Stimulated activated CD4-positive, alpha-beta T cell treated with anti-CD3 and anti-CD28 coated beads, Interleukin-4, amount 100 ng/mL, for 24 hours (primary cell): ENCODE measurements at places on chromosomes 16 and 17.

GRCh38 chr17:34499576-34499975 is 79.8 kb upstream of the TMEM132E start:
- DNase-seq, result no peak

DNA sequence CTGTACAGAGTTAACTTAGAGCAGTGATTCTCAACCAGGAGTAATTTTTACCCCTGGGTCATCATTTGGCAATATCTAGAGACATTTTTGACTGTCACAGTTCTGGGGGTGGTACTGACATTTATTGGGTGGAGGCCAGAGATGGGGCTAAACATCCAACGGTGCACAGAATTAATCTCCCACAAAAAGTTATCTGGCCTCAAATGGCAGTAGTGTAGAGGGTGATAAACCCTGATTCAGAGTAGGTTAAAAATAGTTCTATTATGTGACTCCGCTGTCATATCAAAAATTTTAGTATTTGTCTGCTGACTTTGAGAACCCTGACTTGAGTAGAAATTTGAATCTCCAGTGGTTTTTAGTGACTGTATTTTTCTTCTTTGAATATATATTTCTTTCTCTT is 19.1 kb downstream of the VPS35L start:
- DNase-seq, result no peak

DNA sequence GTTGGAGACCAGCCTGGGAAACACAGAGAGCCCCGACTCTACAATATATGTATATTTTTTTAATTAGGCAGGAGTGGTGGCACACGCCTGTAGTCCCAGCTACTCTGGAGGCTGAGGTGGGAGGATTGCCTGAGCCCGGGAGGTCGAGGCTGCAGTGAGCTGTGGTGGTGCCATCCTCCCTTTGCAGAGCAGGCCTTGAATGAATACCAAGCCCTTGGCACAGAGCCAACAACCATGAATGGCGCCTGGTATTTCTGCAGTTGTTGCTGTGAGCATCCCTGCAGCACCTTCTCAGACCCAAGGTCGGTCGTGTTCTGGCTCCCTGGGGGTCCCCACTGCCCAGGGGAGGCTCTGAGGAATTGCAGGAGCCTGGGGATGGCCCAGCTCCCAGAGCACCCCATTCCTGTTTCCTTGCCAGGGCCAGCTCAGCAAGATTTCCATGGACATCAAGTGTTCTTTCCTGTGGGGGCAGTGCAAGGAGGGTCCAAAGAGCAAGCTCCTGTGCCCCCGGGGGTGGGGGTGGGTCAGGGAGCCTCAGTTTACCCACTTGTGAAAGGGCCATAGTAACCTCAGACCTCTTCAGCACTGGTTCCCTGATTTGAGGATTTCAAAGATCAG is 25.6 kb upstream of the RMI2 start:
- DNase-seq, result no peak

GRCh38 chr17:19670908-19671307 is 22.4 kb downstream of the ALDH3A2 start:
- no peak for DNase-seq

GRCh38 chr17:80855948-80856862 is 135.4 kb upstream of the CHMP6 start:
- DNase-seq, result peak; percentile 92

GRCh38 chr16:20056436-20056835 is 17.3 kb downstream of the GPR139 start:
- no peak for DNase-seq

DNA sequence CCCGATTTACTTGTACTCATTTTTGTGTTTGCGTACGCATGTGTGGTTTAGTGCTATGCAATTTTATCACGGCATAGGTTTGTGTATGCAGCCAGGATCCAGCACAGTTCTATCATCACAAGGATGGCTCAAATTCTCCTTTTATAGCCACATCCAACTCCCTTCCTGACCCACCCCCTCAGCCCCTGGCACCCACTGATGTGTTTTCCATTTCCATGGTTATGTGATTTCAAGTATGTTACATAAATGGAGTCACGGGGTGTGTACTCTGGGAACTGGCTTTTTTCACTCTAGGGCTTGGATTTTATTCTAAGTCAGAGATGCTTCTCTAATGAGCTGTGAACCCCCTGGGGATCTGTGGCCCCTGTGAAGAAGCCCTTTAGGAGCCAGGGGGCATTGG is 16.8 kb downstream of the IL4R start:
- DNase-seq, result no peak

- no peak for DNase-seq
These were observed 201.6 kb upstream of the C17orf78 start for GRCh38 chr17:37174205-37174604.

DNA sequence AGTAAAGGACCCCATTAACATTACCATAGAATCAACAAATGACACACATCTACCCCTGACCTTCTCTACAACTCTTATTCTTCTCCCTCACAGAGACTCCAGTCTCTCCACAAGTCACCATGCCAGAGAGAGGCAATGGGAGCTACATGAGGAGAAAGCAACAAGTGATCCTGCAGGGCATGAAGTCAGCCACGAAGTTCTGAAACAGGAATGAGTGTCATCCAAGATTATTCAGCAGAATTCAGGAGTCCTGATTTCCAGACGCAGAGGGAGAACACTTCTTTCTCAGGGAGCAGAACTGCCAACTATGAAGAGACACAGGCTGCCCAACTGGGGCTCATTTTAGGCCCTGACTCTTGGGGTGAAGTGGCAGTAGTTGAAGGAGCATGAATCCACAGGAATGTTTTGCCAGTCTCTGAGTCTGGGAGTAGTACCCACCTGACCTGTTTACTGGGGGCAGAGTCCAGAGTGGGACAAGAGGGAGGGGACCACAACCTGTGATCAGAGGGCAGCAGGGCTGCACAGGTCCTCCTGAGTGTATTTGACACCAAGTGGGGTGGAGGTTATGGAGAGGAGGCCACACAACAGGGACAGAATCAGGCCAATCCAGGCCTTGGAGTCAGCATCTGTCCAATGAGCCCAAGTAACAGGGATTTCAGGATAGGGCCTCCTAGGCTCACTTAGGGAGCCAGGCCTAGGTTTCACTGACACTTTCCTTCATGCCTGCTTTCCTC is 2.4 kb upstream of the MTMR4 start:
- DNase-seq, result no peak

DNA sequence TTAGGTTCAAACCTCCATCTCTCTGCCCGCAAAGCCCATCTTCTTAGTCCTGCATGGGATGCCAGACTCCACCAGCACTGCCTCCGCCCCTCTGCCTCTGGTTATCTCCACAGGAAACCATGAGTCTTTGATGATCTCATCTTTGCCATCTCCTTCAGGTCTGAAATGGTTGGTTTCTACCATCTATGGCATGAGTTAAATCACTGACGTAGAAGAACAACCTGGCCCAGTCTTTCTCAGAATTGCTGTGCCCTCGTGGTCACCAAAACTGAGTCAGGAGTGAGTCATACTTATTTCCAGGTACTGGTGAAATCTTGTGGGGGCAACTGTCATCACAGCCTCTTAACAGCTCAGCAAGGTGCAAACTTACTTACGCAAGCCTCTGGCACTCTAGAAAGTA is 468.7 kb upstream of the C16orf82 start:
- peak; percentile 70 for DNase-seq

DNA sequence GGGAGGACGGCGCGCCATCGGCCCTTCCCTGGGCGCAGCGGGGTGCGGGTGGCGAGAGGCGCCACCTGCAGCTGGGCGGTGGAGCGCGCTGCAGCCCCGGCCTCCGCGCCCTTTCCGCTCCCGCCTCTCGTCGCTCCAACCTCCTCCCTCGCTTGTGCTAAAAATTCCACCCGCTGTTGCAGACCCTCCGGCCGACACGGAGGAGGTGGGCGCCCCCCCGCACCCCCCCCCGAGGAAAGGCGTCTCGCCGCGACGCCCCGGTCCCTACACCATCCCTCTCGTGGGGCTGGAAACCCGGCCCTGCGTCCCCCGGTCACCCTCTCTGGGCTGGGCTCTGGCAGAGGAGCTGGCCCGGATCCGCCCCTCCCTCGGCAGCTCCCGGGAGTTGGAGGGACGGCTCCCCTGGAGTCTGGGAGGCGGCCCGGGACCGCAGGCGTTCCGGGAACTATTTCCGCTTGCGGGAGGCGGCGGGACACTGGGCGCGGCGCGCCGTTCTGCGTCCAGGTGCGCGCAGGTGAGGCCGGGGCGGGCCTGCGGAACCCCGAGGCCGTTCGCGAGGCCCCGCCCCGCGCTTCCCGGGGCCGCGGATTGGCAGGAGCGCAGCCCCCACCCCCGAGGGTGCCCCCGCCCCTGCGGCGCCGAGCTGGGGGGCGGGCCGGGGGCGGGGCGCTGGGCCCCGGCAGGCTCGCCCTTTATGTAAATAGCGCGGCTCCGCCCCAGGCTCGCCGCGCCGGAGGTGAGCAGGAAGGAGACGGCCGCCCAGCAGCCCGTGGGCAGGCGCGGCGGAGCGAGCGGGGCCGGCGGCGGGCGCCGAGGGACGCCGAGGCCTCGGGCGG is at the start of gene LLGL2:
Gene LLGL2, plus strand, starts transcription at position 728 of the 836 bp plus-strand sequence. CDS start 17,730 bp downstream, outside the sequence.
- DNase-seq, result peak; percentile 74

DNA sequence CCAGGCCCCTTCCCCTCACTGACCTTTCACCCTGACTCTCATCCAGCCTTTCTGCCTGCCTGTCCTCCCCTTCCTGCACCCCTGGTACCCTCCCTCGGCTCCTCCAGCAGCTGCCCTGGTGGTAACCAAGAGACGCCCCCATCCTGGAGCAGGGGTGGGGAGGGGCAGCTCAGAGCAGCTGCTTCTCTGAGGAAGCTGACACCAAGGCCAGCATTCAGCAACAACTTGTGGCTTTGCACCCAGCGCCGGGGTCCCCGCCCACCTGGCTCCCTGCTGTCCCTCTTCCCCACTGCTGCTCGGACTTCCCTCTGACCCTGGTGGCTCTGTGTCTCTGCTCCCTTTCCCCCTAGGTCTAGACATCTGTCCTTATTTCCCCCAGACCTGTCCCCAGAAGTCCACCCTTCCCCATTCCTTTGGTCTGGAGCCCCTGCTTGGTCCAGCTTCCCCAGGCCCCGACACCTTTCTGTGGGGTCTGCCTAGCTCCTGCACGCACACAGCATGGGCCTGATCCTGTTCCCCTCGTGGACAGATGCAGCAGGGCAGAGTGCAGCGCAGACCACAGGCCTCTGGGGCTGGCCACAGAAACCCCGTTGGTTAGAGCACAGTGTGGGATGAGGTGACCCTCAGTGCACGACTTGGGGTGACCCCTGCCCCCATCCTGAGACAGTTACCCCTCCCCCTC is 1.2 kb upstream of the ATP2A1 start:
- no peak for DNase-seq

- no peak for DNase-seq
These were observed 52.5 kb upstream of the CLEC19A start for GRCh38 chr16:19232988-19233387.

GRCh38 chr17:34606763-34607162 is 27.4 kb downstream of the TMEM132E start:
- no peak for DNase-seq

- no peak for DNase-seq
These were observed 29.3 kb downstream of the UNC13D start for GRCh38 chr17:75814900-75815373.

- DNase-seq, result no peak
These were observed 261.8 kb downstream of the CDH13 start for GRCh38 chr16:82888591-82889001.

DNA sequence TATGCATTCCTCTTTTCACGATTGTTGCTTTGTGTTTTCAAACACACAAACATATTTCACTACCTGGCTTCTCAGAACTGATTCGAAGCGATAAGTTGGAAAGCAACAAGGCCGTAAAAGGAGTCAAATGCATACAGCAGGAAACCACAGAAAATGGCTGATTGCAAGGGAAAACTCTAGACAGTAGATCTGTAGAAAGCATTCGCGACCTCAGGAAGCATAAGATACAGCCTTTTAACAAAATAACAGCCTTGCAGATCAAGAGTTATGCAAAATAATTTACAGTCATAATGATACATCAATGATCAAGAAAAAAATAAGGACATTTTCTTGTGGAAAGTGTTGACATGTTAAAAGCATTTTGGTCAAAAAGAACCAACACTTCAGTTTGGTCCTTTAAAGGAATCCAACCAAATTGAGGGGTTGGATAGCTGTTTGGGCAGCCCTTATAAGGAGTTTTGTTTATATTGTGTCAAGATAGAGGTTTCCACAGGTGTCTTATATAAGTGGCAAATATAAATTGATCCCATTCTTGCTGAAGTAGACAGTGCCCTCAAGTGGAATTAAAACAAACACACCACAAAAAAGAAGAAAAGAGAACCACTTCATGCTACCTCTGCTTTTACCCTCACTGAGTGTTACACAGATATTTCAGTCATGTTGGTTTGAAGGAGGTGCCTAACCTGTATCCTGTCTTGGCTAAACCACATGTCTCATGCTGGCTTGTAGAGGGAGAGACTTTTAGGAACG is 5.5 kb downstream of the CYLD start:
- DNase-seq, result peak; percentile 27

DNA sequence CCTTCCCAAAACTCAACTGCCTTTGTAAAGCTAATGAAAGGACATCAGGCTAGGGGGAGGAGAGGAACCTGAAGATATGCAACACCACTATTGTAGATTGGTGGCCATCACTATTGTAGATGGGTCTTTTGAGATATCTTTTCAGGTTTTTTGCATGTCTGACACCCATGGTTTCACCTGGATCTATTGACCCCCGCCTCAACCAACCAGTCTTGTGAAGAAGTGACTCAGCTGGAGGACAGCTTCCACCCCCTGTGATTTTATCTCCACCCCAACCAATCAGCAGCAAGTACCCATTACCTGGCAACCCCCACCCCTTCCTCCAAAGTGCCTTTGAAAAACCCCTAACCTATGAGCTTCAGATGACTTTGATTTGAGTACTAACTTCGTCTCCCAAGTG is 382.6 kb upstream of the GOT2 start:
- DNase-seq, result no peak

DNA sequence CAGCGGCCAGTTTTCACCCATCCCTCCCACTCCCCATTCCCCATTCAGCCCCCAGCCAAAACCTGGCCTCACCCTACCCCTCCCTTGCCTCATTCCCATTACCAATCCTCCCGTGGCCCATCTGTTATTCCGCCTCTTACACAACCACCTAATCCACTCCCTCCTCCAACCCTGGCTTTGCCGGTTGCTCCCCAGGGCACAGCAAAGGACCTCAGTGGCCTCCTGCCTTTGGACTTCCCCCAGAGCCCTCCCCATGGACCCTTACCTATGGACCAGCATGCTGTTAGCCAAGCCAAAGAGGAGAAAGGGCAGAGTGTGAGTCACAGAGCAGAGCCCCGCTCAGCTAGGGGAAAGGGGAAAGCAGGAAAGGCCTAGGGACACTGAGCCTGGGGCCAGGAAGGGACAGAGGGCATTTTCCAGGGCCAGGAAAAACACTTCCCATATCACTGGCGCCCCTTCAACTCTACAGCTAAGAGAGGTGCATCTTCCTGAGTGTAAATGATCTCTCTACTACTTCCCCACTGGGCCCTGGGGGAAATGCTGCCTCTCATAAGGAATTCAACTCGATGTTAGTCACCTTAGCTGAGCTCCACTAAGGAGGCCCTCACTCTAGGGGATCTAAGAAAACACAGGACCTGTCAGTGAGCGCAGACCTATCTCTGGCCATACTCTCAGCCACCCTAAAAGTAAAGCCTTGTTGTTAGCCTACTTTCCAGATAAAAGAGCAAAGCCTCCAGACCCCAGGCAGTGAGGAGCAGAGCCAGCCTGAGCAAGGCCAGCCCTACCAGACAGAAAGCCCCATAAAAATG is 10.6 kb downstream of the PEMT start:
- DNase-seq, result no peak
